ENCODE measurements at places on chromosomes 2 and 18. TPM values are rescaled to one million over a fixed set of nuclear protein-coding genes. Genes with fewer than 3 reads are reported as not detected.

Gene PDCL3
- not detected for total RNA-seq

Gene ADI1
- total RNA-seq: 67.2 TPM

Gene PKDCC
- total RNA-seq: 66.8 TPM

Gene SNRPD1
- 6.2 TPM for total RNA-seq

Gene CPSF3
- total RNA-seq: 19.7 TPM

Gene EVX2
- not detected for total RNA-seq

Gene CASP8
- total RNA-seq: 27.0 TPM

Gene SCN9A
- total RNA-seq: 1.8 TPM

Gene FNDC4
- 18.7 TPM for total RNA-seq

Gene CXCR4
- 19.7 TPM for total RNA-seq

Gene SERPINB12
- total RNA-seq: not detected

Gene MARCO
- 2.0 TPM for total RNA-seq

Gene ZSWIM2
- not detected for total RNA-seq

Gene DNAH7
- 1.7 TPM for total RNA-seq

Gene RPE
- 34.8 TPM for total RNA-seq

Gene EFEMP1
- total RNA-seq: 61.2 TPM

Gene LAMA1
- 1.7 TPM for total RNA-seq

Gene ZAP70
- 78.2 TPM for total RNA-seq

Gene PFN4
- total RNA-seq: not detected

Gene FOXI3
- total RNA-seq: not detected

Gene SMPD4
- 49.6 TPM for total RNA-seq

Gene FSHR
- not detected for total RNA-seq

Gene C1QL2
- not detected for total RNA-seq

Gene SNRNP27
- 66.1 TPM for total RNA-seq

Gene RNF125
- not detected for total RNA-seq

Gene LONRF2
- total RNA-seq: 32.1 TPM

Gene SCYGR1
- not detected for total RNA-seq

Gene SLC16A14
- 4.9 TPM for total RNA-seq

Gene MAL
- total RNA-seq: 38.0 TPM

Data from stomach (tissue), 19 donors.